ENCODE measurements at places on chromosomes 11 and 22.

- no peak for DNase-seq
These were observed 153.2 kb downstream of the CTTN start for GRCh38 chr11:70551351-70552166.

- DNase-seq = no peak
These were observed 50.6 kb upstream of the MPEG1 start for GRCh38 chr11:59263225-59263894.

DNA sequence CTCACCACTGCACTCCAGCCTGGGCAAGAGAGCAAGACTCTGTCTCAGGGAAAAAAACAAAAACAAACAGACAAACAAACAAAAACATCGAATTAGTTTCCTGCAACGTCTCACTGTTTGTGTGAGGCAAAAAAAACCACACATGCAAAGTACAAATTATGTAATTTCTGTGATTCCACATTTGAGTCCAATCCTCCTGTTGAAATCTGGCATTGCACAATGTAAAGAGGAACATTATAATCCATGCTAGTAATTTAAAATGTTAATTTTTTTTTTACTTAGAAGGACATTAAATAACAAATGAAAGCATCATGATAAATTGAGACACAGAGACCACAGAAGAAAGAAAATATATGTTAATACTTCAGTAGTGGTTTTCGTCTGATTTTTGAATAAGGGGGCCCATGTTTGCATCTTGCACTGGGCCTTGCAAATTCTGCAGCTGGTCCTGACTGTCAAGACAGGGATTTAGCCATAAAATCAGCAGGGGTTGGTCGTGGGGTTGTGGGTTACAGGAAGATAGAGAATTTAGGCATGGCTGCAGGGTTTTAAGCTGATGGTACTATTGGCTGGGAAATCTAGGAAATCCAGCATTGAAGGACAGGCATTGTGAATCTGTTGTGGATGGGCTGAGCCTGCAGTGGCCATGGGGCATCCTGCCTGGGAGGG is 102.6 kb upstream of the ALDH3B2 start:
- no peak for DNase-seq

DNA sequence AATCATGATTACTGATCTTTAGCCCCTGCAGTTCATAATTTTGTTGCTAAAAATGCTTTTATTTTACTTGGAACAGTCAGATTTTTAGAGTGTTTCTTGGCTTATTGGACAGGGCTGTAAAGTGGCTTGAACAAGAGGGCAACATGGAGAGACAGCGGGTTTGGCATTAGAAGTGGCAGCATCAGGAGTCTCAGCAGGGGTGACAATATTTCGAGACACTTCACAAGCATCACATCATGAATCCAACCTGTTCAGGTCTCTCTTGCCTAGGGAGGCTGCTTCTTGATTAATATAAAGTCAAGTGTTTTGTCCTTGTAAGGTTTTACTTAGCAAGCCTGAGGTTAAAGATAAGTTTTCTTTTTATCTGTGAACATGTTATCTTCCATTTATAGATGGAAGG is 2249.5 kb downstream of the LRRC4C start:
- no peak for DNase-seq

DNA sequence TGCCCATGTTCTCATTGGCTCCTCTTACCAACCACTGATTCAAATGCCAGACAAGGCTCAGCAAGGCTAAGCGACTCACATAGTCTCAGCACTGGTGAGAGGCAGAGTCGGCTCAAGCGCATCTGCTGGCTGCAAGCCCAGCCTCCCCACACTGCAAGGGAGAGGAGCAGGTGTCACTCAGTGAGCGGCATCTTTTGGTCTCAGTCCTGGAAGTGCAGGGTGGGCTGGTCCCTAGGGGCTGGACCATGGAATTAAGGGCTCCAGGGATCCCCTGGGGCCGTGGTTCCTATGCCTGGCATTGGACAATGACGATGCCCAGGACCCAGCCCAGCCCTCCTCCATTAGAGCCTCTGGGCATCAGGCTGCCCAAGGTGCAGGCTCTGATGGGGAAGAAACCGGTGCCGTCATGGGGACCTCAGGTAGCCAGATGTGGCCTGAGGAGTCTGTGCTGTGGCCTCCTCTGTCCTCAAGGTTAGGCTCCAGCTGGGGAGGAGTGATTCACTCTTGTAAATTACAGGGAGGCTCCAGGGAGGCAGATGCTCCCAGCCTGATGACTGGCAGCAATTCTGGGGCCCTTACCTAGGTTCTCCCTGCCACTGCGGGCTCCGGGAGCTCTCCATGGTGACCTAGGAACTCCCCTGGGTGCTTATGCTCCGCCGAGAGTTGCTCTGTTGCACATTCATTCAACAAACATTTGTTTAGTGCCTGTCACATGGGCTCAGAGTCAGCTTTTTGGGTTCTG is 28.0 kb downstream of the FADS2 start:
- no peak for DNase-seq

GRCh38 chr22:39080052-39080762 is 3.1 kb downstream of the APOBEC3G start:
- no peak for DNase-seq

DNA sequence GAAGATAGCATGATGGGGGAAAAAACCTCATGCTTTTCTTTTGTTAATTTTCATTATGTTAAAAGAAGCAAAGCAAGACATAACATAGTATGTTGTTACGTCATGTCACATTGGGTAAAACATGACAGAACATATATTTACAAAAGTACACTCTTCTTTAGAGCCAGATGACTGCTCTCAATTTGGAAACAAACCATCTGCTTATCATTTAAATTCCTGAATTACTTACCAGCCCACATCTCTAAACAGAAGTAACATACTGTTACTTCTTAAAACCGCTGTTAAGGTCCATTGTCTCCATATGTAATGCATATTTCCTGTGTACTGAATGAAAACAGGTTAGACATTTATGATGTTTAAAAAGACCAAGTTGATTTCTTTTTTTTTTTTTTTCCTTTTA is 100.0 kb downstream of the TMEM135 start:
- no peak for DNase-seq

- no peak for DNase-seq
These were observed 695.7 kb downstream of the NELL1 start for GRCh38 chr11:21364866-21365624.

GRCh38 chr22:38109371-38110001 is 998 bp downstream of the BAIAP2L2 start:
- no peak for DNase-seq

- peak; percentile 76 for DNase-seq
These were observed 60.4 kb downstream of the LARGE2 start for GRCh38 chr11:45982656-45983470.

DNA sequence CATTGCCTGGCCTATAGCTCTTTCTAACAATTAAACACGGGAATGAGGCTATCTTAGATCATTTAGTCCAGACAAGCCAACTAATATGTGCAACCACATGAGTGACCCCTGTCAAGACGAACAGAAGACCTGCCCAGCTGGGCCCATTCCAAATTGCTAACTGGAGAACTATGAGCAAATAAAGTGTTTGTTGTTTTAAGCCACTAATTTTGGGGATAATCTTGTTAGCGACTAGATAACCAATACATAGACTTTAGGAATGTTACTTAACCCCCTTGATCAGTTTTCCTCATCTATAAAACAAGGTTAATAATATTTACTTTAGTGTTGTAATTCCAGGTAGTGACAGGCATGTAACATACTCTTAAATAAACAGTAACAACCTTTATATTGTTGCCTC is 848.3 kb downstream of the METTL15 start:
- DNase-seq = no peak

- DNase-seq = no peak
These were observed 156.7 kb downstream of the CNTN5 start for GRCh38 chr11:99177446-99177845.

- DNase-seq = peak; percentile 64
These were observed 105.3 kb upstream of the E2F8 start for GRCh38 chr11:19345848-19346681.

DNA sequence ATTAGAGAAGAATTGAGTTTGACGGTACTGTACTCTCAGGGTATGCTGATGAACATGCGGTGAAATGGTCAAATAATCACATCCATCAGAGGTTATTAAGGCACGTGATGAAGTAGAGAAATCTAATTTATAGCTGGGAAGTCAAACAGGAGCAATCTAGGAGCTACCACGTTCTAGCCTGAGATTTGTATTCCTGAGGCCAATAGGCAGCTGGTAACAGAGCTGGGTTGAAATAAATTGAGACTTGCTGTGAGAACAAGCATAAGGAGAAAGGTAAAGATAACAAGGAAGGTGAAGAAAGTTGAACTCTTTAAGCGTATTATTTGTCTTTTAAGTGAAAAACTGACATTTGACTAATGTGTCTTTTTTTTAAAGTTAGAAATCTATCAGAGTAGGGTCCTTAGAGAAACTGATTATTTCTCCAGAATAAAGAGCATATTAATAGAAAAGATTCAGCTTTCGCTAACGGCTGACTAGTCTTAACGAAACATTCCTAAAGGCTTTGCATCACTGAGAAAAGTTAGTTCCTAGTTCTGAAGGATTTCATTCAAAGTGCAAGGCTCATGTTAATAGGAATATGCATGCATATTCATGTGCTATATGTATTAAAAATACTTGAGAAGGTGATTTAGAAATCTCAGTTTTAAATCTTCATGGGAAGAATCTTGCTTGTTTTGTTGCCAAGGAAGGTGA is 5.2 kb upstream of the WEE1 start:
- DNase-seq = no peak

DNA sequence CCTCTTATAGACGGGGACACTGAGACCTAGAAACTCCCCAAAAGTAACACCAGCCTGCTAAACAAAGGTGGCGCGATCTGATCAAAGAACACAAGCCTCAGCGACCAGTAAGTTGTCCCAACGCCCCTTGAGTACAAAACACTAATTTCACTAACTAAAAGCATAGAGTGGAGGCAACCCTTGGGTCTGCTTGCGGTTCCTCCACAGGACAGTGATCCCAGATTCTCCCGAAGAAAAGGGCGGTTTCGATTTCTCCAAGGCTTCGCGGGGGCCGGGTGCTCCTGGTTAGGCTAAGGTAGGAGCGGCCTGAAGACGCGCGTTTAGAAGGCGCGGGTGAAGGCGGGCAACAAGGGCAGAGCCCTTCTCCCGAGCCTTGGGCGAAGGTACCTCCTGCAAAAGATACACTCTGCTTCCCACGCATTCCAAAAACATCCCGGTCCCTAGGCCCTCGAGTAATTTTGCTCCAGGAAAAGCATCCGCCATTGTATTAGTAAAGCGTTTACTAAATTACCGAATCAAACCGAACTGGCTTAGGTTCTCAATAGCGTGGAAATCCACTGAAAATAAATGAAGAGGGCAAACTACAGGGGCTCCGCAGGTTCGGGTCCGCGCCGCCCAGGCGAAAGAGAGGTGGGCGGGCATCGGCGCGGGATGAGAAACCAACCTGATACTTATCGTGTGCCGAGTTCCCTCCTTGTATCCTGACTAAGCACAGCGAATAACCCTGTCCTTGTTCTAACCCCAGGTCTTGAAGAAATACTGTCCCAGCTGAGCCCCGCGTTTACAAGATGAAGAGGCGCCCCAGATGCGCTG is 2.0 kb downstream of the WT1 start:
- DNase-seq = no peak

DNA sequence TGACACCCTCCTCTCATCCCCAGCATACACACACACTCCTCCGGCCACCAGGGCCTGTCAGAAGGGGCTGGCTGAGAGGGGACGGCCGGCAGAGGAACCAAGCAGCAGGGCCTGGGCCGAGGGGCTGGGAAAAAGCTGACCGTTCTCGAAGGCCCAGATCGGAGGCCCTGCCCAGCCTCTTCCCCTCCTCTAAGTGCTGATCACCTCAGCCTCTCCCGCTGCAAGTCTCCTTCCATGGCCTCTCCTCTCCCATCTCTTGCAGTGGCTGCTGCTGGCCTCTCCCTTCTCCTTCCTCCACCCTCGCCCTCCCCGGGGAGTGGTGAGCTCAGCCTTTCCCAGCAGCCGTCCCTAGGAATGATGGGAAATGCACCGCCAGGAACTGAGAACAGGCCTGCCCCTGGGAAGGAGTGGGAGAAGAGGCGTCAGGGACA is 39.6 kb downstream of the ARRB1 start:
- DNase-seq = peak; percentile 86

GRCh38 chr11:113730887-113731726 is 25.0 kb upstream of the TMPRSS5 start:
- DNase-seq = peak; percentile 87

GRCh38 chr22:50498322-50498890 is 9.1 kb downstream of the LMF2 start:
- DNase-seq = peak; percentile 75

DNA sequence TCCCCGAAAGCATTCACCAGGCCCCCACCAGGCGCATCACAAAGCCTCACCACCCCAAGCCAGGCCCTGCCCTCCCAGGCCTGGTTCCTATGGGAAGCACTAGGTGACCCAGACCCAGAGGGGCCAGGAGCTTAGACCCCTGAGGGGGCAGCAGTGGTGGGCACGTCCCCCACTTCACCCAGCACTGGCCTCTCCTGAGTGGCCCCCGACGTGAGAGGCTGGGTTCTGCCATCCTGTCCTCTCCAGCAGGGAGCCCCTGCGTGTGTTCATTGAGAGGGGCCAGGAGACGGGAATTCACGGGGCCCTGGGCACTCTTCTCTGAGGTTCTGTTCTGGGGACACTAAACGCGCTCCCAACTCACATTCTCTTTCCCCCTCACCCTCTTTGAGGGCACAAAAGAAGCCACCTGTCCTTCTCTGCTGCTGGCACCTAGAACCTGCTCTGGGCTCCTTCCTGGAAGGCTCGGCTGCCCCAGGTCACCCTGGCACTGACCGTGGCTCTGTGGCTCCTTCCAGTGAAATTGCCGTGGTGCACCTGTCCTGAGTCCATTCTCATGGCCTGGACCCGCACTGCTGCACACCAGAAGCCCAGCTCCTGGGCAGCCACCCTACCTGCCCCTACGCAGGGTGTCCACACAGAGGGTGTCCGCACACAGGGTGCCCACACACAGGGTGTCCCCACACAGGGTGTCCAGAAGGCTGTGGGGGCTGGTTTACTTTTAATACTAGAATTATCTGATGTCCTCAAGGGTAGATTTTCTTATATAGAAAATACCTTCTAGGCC is 12.2 kb downstream of the PTDSS2 start:
- DNase-seq = no peak

DNA sequence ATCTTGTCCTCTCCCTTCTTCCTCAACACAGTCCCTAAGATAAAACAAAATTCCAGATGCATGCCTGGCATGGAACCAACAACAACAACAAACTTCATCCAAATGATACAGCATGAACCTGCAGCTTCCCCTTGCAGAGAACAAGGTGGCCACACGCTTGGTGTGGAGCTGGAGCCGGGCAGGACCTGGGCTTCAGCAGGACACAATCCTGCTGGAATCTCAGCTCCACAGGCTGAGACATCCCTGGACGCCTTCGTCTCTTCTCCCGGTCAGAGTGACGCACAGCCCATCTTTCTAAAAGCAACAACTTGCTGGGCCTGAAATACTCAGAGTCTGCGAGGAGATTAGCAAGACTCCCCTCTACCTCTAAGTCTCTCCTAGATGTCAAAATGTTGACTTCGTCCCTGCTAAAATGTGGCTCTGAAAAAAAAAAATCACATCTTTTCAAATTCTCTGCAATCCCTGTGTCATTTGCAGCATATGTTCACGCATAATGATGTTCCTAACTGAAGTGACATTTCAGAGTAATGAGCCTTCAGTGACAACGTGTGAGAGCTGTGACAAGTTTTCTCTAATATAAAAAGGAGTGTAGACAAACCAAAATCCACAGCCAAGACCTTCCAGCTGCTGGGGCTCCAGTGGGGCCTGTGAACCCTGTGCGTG is 1232.3 kb downstream of the TBC1D22A start:
- no peak for DNase-seq
